NCI-H1105 treated with DMSO at 0.1 percent for 48 hours (cell line): ENCODE measurements at places on chromosomes 7 and 10.
A peak's percentile ranks its signal among the peaks of the same experiment; 100 is the strongest.

GRCh38 chr7:80128918-80129317 lies 5.7 kb upstream of the GNAI1 start:
- DNase-seq = no peak

- DNase-seq = no peak
Measured at GRCh38 chr7:38177621-38178003, 433 bp upstream of the STARD3NL start.

DNA sequence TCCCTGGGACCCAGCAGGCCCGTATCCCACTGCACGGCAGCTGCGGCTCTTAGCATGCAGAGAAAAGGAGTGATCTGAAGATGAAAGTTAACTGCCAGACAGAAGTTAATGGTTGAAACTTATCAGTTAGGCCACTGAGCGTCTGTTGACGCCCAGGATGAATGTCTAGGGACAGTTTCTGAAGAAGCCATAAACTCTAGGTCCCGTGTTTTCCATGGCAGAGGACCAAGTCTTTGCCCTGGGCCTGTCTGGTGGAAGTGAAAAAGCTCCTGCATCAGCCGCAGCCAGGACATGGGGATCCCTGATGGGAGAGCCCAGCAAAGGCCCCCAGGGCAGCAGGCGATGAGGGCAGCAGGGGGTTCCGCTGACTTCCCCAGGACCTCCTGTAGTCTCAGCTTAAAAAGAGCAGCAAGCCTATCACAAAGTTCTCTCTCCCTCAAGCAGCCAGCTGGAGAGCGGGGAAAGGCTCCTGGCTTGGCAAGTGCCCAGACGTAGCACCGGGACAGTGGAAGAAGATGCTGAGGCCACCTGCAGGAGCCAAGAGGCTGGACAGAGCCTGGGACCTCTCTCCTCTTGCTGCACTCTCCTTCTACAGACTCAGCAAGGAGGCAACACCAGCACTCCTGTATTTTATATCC lies 79.6 kb downstream of the TNS3 start:
- DNase-seq = no peak

- DNase-seq = no peak
Measured at GRCh38 chr10:79406683-79407422, 38.6 kb downstream of the ZCCHC24 start.

GRCh38 chr10:101781984-101782810 lies 1.0 kb downstream of the NPM3 start:
- no peak for DNase-seq

GRCh38 chr10:28652106-28652505 lies 25.2 kb upstream of the BAMBI start:
- no peak for DNase-seq

DNA sequence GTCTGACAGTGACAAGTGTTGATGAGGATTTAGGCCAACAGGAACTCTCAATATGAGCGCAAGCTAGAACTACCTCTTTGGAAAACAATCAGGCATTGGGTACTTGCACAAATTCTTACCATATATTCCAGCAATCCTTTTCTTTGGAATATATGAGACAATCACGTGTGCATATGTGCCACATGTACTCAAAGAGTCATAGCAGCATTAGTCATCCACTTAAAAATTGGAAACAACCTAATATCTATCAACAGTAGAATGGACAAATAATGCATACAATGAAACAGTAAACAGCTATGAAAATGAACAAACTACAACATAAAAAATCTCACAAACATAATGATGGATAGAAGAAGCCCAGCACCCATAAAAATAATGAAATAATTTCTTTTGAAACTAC lies 179.7 kb downstream of the GLI3 start:
- no peak for DNase-seq

DNA sequence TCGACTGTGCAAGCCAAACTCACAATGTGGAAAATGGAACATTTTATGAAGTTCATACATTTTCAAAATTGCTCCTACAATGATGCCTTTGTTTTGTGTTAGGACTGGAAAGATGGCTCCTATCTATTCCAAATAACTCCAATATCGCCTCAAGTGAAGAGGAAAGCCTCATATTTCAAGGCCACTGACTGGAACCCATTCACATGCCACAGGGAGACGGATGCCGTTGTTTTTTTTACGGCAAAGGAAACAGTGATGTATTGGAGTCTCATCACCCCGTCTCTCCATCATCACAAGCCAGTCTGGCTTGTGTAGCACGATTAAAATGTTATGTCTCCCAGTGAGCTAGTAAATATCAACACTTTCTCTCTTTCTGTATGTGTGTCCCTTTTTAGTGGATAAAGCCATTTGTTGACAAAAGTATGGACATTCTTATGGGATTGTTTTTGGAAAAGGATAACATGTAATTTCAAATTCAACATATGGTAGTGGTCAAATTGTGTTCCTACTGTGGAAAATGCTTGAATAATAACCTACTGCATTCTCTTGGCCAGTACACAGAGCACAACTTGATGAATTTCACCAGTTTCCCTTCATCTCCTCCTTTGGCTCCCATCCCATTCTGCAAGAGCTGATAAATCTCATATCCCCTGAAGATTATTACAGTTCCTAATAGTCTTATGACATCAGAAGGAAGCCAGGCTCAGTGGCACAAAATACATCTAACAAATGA lies 109.5 kb upstream of the PITRM1 start:
- no peak for DNase-seq

DNA sequence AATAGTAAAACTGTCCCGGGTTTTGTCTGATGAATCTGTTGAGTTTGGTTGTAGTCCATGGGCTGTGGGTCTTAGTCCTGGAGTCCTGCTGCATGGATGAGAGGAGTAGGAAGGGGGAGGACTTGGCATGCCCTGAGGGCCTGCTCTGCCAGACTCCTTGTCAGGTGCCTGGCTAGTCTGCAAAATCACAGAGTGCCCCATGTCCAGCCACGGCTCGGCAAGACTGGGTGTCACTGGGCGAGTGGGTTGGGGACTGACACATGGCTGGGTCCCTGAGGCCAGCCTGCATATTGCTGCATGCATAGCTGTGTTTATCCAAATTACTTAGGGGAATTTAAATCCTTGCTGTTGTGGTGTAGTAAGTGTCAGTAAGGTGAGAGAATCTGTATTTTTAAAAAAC lies 9.7 kb downstream of the MINDY4 start:
- DNase-seq = no peak

- DNase-seq = no peak
Measured at GRCh38 chr7:73815436-73815835, 15.4 kb upstream of the CLDN4 start.

GRCh38 chr10:7188456-7189050 lies 222.3 kb downstream of the SFMBT2 start:
- no peak for DNase-seq

DNA sequence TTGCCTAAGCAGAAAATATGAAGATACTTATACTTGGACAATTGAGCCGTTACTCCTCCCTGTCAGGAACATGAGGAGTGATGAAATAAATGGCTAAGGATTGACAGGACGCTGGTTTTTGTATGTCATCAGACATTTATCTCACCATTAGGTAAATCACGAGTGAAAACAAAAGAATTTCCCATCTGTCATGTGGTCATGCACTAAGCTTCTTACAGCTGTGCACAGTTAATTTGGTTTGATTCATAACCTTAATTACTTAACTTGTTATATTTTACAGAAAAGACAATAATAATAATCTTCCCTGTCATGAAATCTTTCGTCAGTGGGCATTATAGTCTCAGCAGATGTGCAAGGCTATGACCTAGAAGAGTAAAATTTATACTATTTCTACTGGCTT lies 266.5 kb downstream of the HGF start:
- no peak for DNase-seq

GRCh38 chr7:4606797-4607196 lies 75.3 kb upstream of the FOXK1 start:
- no peak for DNase-seq

- peak; percentile 25 for DNase-seq
Measured at GRCh38 chr7:148699782-148700629, 1.3 kb downstream of the CUL1 start.

DNA sequence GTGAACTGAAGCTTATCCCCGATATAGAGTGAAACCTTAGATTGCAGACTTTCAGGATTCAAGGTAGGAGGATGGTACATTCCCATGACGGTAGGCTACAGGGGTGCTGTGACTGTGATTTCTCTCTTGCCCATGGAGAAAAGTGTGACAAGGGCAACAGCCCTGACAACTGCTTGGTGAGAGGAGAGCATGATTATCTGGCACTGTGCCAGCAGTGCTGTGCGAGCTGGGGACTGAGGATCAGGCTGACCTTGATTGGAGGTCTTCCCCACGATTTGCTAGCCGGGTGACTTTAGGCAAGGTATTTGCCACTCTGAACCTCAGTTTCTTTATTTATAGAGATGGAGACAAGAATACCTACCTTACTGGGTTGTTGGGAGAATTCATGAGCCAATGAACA lies 229.5 kb downstream of the PTEN start:
- DNase-seq = peak; percentile 11

- DNase-seq = no peak
Measured at GRCh38 chr7:117188376-117188775, 134.5 kb downstream of the WNT2 start.

DNA sequence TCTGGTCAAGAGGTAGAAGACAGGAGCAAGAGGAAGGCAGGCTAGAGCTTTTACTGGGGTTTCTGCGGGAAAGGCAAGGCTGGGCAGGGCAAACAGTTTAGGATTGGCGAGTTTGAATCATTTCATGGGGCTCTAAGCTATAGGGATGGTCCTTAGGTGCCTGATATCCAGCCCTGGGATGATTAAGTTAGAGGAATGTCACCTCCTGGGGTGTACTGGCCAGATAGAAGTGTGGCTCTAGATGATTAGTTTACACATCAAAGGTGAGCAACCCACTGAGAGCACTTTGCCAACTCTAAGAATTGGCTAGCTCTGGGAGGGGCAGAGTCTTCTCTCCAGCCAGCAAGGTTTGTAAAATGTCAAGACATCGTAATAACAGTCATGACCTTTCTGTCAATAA lies 52.4 kb downstream of the ZNF365 start:
- no peak for DNase-seq

GRCh38 chr10:126166797-126167196 lies 221.5 kb downstream of the ADAM12 start:
- DNase-seq = no peak

- peak; percentile 14 for DNase-seq
Measured at GRCh38 chr7:32088451-32088881, 18.3 kb upstream of the PDE1C start.

DNA sequence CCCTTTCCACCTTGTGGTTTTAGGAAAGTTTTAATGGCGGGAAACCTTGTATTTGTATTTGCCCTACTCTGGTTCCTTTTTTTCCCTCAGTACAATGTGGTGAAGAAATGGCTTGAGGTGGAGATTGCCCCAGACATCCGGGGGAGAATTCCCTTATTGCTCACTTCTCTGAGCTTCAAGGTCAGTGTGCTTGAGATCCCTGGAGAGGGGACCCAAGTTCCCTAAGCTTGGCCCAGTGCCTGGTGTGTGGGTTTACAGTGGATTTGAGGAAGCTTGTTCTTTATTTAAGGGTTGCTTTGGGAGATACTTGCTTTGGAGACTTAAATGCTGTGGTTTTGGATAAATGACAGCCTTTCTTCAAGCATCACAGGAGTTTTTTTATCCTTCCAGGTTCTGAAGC lies 18.3 kb downstream of the CALHM2 start:
- DNase-seq = no peak

DNA sequence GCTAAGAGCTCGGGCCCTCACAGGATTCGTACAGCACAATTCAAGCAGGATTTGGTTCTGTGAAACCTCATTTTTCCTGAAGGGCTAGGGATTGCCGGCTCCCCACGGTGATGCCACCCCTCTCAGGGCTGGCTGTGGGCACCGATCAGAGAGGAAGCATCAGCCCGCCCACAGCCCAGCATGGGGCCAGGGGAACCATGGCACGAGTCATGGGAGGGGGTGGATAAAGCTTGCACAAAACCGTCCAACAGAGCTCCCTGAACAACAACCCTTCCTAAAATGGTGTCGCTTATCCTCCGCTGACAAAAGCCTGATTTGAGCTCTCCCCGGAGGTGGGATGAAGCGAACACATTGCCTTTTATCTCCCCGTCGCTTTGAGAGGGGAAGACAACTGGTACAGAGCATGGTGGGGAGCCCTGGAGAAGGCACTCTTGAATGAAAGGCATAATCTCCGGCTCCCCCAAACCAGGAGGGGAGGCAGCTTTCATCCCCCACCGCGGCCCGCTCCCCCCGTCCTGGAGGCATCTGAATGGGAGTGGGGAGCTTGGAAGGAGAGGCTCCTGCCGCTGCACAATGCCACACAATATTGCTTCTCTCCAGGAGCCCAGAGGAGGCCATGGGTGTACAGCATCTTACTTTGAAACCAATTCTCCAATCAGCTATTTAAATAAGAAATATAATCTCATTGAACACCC lies 144.0 kb downstream of the RPS24 start:
- no peak for DNase-seq

GRCh38 chr7:128679920-128680319 lies 7.8 kb downstream of the GARIN1A start:
- DNase-seq = no peak

GRCh38 chr10:70786799-70787415 lies 1.7 kb upstream of the TBATA start:
- no peak for DNase-seq

- DNase-seq = no peak
Measured at GRCh38 chr7:78169992-78170391, 371.4 kb downstream of the PHTF2 start.

GRCh38 chr7:2192831-2193534 lies 39.8 kb downstream of the MAD1L1 start:
- peak; percentile 80 for DNase-seq

GRCh38 chr10:8163824-8164223 lies 109.3 kb downstream of the GATA3 start:
- DNase-seq = no peak

DNA sequence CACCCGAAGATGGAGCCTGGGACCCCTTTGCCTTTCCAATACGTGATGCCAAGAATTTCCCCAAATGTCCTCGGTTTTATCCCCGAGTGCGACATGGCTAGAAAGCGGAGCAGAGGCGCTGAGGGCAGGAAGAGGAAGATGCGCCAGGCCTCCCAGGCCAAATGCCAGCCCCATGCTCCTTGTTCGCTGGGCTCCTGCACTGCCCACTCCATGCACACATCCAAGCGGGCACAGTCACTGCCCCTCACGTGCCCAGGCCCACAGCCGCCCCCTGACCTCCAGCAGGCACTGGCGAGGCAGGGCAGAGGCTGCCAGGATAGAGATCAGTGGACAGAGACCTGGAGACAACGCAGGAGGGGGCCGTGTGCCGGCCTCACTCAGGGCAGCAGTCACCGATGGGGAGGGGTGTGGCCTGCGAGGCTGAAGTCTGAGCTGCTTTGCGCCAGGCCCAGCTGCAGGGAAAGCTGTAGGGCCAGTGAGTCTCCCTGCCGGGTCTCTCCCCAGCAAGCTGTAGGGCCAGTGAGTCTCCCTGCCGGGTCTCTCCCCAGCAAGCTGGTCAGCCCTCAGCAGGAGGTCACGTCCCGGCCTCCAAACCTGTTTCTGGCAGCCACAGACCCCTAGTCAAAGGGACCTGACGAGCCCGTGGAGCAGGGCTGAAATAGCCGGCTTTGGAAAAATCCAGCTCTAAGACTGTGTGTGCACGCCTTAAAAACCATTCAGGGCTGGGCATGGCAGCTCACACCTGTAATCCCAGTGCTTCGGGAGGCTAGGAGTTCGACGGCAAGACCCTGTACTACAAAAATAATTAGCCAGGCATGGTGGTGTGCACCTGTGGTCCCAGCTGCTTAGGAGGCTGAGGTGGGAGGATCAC lies 100.6 kb upstream of the DIP2C start:
- DNase-seq = no peak

GRCh38 chr10:83522456-83522855 lies 616.9 kb upstream of the GHITM start:
- no peak for DNase-seq
